ENCODE measurements at places on chromosomes 13 and 19. TPM values are rescaled to one million over a fixed set of nuclear protein-coding genes. Genes with fewer than 3 reads are reported as not detected.
A peak's percentile ranks its signal among the peaks of the same experiment; 100 is the strongest.

- H3K27ac ChIP-seq: peak overlapping the region; percentile 12
- H3K27me3 ChIP-seq: no peaks in the 10 kb centered on the region
- H3K4me3 ChIP-seq: peak overlapping the region; percentile 70
- DNase-seq: peak; percentile 58
Measured at GRCh38 chr19:11673608-11674041, 65.1 kb downstream of the ZNF823 start.

FPR2 gene
- total RNA-seq: not detected

GRCh38 chr19:2309734-2310362 lies 1.9 kb upstream of the LINGO3 start:
- H3K27ac ChIP-seq: no peak overlapping the region
- no peaks in the 10 kb centered on the region for H3K36me3 ChIP-seq
- no peak overlapping the region for H3K4me3 ChIP-seq
- H3K4me1 ChIP-seq: peaks cover 2% of the 10 kb centered on the region
- DNase-seq: no peak

GRCh38 chr13:48446464-48446863 lies 33.6 kb upstream of the LPAR6 start:
- no peaks in the 10 kb centered on the region for H3K27me3 ChIP-seq
- H3K4me3 ChIP-seq: no peak overlapping the region
- H3K4me1 ChIP-seq: no peaks in the 10 kb centered on the region
- peaks cover 11% of the 10 kb centered on the region for H3K36me3 ChIP-seq
- no peak for DNase-seq
- H3K27ac ChIP-seq: no peak overlapping the region

GRCh38 chr13:25709088-25709487 lies 337.3 kb downstream of the ATP8A2 start:
- H3K27me3 ChIP-seq: no peaks in the 10 kb centered on the region
- H3K27ac ChIP-seq: no peak overlapping the region
- H3K36me3 ChIP-seq: no peaks in the 10 kb centered on the region

PSG11 gene
- total RNA-seq: not detected

DNA sequence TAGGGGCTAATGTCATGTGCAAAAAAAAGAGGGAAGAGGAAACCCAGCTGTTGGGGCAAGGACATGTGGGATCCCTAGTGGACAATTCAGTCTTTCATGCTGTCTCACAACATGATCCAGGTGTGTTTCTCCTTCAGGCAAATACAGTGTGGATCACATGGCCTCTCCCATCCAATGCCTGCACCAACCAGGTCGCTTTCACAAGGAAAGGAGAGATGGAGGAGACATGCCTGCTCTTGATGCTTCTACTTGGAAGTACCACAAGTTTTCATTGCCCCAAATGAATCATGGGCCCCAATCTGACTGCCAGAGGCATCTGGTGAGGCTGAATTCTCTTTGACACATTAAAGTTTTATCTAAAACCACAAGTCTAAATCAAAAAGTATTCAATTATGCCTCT lies 82.1 kb downstream of the DLEU7 start:
- no peak overlapping the region for H3K4me3 ChIP-seq
- H3K36me3 ChIP-seq: no peaks in the 10 kb centered on the region
- H3K4me1 ChIP-seq: peaks cover 5% of the 10 kb centered on the region
- H3K27me3 ChIP-seq: peaks cover 12% of the 10 kb centered on the region
- no peak for DNase-seq
- no peak overlapping the region for H3K27ac ChIP-seq

DNA sequence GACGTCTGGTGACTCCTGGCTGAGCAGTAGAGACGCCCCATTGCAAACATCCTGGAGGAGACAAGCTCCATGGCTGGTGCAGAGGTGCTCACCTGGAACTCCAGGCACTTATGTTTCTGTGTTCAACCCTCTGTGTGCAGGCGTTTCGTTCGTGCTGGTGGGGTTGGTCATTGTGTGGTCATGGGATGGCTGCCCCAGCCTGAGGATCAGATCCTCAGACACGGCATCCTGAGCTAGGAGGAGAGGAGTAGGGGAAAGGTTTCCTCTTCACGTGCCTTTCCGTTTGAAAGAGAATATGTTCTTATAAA lies 87.8 kb downstream of the SIPA1L3 start:
- no peak overlapping the region for H3K27ac ChIP-seq
- H3K4me3 ChIP-seq: no peak overlapping the region
- H3K4me1 ChIP-seq: peaks cover 6% of the 10 kb centered on the region
- no peaks in the 10 kb centered on the region for H3K27me3 ChIP-seq
- H3K36me3 ChIP-seq: no peaks in the 10 kb centered on the region

DNA sequence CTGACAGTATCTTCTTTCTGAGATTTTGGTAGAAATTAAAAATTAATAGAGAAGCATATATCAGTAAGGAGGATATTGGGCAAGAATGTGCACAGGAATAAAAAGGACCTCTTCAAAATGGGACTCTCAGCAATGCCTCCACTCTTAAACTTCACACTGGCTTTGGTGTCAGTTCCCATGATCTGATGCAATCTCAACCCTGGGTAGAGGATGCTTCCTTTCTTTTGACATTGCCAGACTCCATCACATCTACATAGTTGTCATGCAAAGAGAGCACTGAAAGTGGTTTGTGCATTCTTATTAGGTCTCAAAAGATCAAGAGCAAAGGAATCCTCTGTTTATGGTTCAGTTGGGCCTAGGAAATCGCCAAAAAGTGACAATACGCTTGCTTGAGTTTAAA lies 26.3 kb downstream of the STARD13 start:
- H3K4me3 ChIP-seq: no peak overlapping the region
- H3K27ac ChIP-seq: no peak overlapping the region
- H3K27me3 ChIP-seq: no peaks in the 10 kb centered on the region
- H3K36me3 ChIP-seq: peaks cover 1% of the 10 kb centered on the region
- H3K4me1 ChIP-seq: peaks cover 35% of the 10 kb centered on the region

DNA sequence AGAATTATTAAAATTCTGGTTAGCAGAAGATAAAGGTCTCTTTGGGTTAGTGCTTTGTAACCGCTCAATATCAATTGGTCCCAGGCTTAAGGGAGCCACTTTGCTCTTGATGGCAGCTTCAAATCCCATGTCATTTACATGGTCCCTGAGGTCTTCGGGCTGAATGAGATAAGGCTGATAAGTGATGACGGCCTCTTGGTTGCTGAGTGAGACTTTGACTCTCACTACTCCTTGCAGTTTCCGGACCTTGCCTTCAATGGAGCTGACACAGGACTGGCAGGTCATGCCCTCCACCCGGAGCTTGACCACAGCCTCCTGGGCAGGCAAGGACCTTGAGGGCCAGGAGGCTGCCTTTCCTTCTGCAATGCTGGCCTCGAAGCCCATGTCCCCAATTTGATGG lies 36.8 kb downstream of the ATP7B start:
- H3K27me3 ChIP-seq: no peaks in the 10 kb centered on the region
- no peak for DNase-seq
- H3K4me3 ChIP-seq: no peak overlapping the region
- H3K4me1 ChIP-seq: peaks cover 4% of the 10 kb centered on the region
- peaks cover 20% of the 10 kb centered on the region for H3K36me3 ChIP-seq

ZNF792 gene
- 9.3 TPM for total RNA-seq

DNA sequence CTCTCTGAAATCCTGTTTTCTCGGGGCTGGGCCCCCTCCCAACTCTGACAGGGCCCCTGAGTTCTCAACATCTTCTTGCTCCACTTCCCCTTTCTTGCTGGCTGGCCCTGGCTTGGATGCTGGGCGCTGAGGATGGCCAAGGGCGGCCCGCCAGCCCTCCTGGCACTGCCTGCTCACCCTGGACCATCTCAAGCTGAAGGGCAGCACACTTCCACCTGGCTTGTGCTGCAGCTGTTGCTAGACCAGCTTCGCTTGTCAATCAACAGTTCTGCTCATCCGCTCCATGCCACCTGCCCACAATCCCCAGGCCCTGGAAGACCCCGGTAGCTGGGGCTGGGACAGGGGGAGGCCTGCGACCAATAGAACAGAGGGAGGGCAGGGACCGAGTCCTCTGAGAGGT lies 6.9 kb upstream of the GMIP start:
- no peaks in the 10 kb centered on the region for H3K4me1 ChIP-seq
- DNase-seq: no peak
- no peak overlapping the region for H3K27ac ChIP-seq
- H3K4me3 ChIP-seq: no peak overlapping the region

- H3K27me3 ChIP-seq: peaks cover 23% of the 10 kb centered on the region
- H3K4me3 ChIP-seq: no peak overlapping the region
- no peak for DNase-seq
- H3K4me1 ChIP-seq: no peaks in the 10 kb centered on the region
- no peaks in the 10 kb centered on the region for H3K36me3 ChIP-seq
Measured at GRCh38 chr13:101989798-101990350, 412.0 kb downstream of the FGF14 start.

- H3K4me3 ChIP-seq: no peak overlapping the region
- no peaks in the 10 kb centered on the region for H3K36me3 ChIP-seq
- no peak for DNase-seq
- H3K27ac ChIP-seq: no peak overlapping the region
- peaks cover 50% of the 10 kb centered on the region for H3K4me1 ChIP-seq
Measured at GRCh38 chr13:39415008-39415802, 187.8 kb downstream of the LHFPL6 start.

DNA sequence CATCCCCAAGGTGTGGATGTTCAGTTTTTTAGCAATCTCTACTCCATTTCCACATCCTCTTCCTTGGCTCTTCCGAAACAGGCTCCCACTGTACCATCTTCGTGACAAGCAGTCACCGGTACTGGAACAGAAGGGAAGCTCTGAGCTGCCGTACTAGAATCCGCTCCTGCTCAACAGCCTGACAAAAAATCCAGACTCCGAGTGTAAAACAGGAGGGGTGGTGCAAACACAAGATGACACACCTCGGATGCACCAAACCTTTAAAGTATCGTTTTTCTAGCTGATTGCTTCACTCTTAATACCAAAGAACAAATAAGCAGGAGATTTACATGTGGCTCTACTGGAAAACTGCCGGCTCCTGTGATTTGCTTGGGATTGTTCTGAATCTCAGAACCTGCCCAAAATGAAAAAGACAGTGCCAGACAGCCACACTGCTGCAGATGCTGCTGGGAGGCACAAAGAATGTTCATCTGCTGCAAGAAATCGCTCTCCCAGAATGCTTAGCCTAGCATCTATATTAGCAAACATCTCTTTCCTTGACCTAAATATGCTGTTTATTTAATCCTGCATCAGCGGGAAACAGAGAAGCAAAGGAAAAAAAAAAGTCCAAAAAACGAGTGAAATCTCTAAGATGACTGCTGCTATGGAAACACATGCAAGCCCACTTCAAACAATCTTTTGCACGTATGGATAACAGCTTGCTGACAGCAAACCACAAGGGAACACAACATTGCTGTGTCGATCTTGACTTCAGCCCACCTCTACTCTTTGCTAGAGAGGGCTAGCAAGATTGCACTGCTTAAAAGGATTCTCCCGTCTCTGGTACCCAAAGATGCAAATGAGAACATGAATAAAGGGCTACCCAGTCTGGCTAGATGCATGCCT lies 38.0 kb upstream of the DOCK9 start:
- H3K4me3 ChIP-seq: no peak overlapping the region
- H3K4me1 ChIP-seq: peaks cover 16% of the 10 kb centered on the region
- no peak overlapping the region for H3K27ac ChIP-seq
- DNase-seq: no peak
- H3K36me3 ChIP-seq: no peaks in the 10 kb centered on the region
- H3K27me3 ChIP-seq: no peaks in the 10 kb centered on the region

RFPL4A gene
- total RNA-seq: not detected

COG3 gene
- total RNA-seq: 38.3 TPM

DNA sequence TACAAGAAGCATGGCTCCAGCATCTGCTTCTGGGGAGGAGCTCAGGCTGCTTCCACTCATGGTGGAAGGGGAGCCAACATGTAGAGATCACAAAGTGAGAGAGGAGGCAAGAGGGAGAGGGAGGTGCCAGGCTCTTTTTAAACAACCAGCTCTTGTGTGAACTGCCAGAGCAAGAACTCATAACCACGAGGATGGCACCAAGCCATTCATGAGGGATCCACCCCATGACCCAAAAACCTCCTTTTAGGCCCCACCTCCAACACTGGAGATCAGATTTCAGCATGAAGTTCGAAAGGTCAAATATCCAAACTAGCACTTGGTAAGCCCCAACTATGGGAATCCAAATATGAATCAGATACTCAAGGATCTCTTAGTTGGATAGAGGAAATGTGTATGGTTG lies 131.2 kb downstream of the RXFP2 start:
- no peak for DNase-seq
- H3K4me3 ChIP-seq: no peak overlapping the region
- peaks cover 10% of the 10 kb centered on the region for H3K27me3 ChIP-seq
- peaks cover 22% of the 10 kb centered on the region for H3K4me1 ChIP-seq

ETHE1 gene
- total RNA-seq: 26.8 TPM

GRCh38 chr19:7494416-7495098 lies 5.7 kb upstream of the PEX11G start:
- peaks cover 13% of the 10 kb centered on the region for H3K27me3 ChIP-seq
- no peak for DNase-seq
- no peaks in the 10 kb centered on the region for H3K36me3 ChIP-seq
- H3K27ac ChIP-seq: peak overlapping the region; percentile 69
- peaks cover 5% of the 10 kb centered on the region for H3K4me1 ChIP-seq

- peaks cover 34% of the 10 kb centered on the region for H3K4me1 ChIP-seq
- peak overlapping the region; percentile 90 for H3K27ac ChIP-seq
- H3K4me3 ChIP-seq: peak overlapping the region; percentile 79
Measured at GRCh38 chr19:1259876-1260748, 9.0 kb upstream of the CIRBP start.

DNA sequence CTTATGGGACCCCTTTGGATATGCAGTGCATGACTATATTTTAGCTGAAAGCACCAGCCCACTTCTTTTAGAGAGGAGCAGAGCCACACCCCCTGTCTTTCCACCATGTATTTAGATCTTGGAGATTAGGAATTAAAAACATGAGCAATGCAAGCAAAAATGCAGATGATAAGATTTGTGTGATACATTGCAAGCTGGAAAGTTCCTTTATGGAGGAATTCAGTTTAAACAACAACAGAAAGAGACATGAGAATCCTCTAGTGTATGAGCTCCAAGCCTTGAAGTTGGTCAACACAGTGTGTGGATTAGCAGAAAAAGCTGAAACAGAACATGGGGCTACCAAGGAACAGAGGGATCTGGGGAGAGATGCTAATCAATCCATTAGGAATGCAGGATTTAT lies 529.8 kb upstream of the NBEA start:
- no peaks in the 10 kb centered on the region for H3K36me3 ChIP-seq
- no peak overlapping the region for H3K4me3 ChIP-seq
- peaks cover 34% of the 10 kb centered on the region for H3K4me1 ChIP-seq
- H3K27me3 ChIP-seq: no peaks in the 10 kb centered on the region
- no peak overlapping the region for H3K27ac ChIP-seq

GRCh38 chr13:24053519-24054251 lies 106.8 kb upstream of the SPATA13 start:
- H3K36me3 ChIP-seq: no peaks in the 10 kb centered on the region
- no peaks in the 10 kb centered on the region for H3K27me3 ChIP-seq
- peaks cover 9% of the 10 kb centered on the region for H3K4me1 ChIP-seq

ACP5 gene
- total RNA-seq: 3.9 TPM

GRCh38 chr13:93352616-93353015 lies 126.0 kb downstream of the GPC6 start:
- no peak overlapping the region for H3K4me3 ChIP-seq
- peaks cover 3% of the 10 kb centered on the region for H3K36me3 ChIP-seq
- peak overlapping the region; percentile 5 for H3K27ac ChIP-seq
- DNase-seq: no peak

All from mesothelial cell of epicardium (in vitro differentiated cells).